Left ventricle myocardium superior (tissue), 1 donor: ENCODE measurements at places on chromosomes 3 and 15. TPM values are rescaled to one million over a fixed set of nuclear protein-coding genes. Genes with fewer than 3 reads are reported as not detected.

The CAPN3 gene
- total RNA-seq, result 3.8 TPM

DNA sequence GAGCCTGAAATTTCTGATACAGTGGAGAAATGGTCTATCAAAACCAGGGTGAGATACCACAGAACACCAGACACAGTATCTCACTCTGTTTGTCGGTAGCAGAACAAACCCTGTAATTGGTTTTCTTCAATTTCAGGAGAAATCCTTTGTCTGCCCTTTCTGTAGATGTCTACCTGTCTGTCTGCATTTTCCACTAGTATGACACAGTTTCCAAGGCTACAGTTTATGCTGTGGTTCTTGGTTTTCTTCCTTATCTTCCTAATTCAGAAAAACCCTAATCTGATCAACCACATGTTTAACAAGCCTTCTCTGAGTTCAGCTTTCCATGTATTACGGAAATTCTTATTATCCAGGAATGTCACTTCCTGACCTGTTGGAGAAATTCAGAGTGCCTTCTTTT, 70.8 kb downstream of the SCN11A start:
- DNase-seq, result no peak

The MAGEL2 gene
- 0.05 TPM for total RNA-seq

DNA sequence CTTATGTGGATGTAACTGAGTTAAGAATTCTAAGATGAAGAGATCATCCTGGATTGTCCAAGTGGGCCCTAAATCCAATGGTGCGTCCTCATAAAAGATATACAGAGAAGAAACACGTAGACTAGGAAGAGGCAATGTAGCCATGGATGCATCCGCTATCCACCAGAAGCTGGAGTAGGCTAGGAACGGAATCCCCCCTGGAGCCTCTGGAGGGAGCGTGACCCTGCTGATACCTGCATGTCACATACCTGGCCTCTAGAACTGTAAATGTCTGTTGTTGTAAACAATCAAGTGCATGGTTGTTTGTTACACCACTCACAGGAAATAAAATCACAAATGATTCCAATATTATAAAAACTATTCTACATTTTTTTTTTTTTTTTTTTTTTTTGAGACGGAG, 254.5 kb upstream of the RORA start:
- DNase-seq, result no peak

The SNURF gene
- total RNA-seq, result 54.3 TPM

GRCh38 chr15:92906563-92907081, 6.5 kb downstream of the CHD2 start:
- no peak for DNase-seq
